ENCODE measurements at places on chromosomes 7 and 10. TPM values are rescaled to one million over a fixed set of nuclear protein-coding genes. Genes with fewer than 3 reads are reported as not detected.

ZNF239 gene
- 4.7 TPM for polyA plus RNA-seq

DNA sequence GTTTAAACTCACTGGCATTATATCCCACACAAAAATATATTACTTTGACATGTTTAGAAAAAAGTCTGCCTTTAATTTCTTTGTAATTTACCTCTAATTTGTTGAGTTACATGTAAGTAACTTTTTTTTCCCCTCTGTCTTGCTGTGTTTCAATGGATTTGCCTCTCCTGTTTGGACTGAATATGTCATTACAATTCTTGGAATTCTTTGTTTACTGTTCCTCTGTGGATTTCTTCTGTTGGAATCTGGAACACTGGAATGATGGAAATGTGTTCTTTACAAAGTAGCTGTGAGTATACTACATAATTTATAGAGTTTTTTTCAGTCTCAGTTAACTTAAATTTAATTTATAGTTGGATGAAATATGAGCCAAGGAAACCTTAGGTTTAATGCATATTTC lies 30.4 kb downstream of the SEPTIN7 start:
- no peak for DNase-seq

DNA sequence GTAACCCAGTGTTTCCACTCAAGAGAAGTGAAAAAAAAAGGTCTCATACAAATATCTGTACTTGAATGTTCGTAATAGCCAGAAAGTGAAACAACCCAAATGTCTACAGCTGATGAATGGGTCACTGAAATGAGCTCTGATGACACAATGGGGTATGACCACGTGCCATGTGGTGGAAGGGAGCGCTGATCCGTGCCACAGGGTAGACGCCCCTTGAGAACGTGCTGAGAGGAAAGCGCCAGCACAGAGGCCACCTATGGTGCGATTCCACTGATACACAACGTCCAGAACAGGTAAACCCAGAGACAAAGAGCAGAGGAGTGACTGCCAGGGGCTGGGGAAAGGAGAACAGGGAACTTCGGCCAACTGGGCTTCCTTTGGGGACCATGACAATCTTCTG lies 50.3 kb downstream of the MAD1L1 start:
- no peak for DNase-seq

GRCh38 chr10:71805776-71806703 lies 32.7 kb upstream of the VSIR start:
- DNase-seq = no peak

GRCh38 chr10:490256-490655 lies 199.2 kb downstream of the DIP2C start:
- DNase-seq = no peak

DNA sequence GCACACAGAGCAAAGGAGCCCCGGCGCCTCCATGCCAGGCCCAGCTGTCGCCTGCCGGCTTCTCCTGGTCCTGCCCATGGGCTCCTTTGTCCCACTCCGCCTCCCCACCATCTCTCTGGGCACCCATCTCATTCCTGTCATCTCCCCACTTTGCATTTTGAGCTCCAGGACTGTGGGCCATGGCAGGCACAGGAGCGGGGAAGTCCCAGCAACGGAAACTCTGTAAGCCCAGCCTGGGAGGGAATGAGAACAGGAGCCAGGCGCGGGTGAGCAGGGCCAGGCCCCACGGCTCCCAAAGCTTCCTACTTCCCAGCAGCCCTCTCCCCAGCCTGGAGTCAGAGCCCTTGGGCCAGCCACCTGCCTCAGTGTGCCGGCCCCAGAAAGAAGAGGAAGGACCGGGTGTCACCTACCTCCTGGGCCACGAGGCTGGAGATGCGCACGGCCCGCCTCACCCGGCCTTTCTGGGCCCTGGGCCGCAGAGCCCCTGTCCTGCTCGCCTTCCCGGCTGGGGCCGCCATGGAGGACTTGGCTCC lies 23.1 kb downstream of the KCNH2 start:
- DNase-seq = no peak

DNA sequence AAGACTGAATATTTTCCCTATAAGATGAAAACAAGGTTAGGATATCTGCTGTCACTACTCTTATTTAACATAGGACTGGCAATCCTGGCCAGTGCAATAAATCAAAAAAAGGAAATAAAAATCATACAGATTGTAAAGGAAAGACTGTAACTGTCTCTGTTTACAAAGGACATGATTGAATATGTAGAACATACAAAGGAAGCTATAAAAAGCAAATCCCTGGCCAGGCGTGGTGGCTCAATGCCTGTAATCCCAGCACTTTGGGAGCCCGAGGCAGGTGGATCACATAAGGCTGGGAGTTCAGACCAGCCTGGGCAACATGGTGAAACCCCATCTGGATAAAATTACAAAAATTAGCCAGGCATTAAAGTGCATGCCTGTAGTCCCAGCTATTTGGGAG lies 15.8 kb downstream of the ZNF485 start:
- no peak for DNase-seq

OR13A1 gene
- 0.32 TPM for polyA plus RNA-seq

GRCh38 chr10:97479939-97480338 lies 18.3 kb downstream of the MMS19 start:
- DNase-seq = no peak

DNA sequence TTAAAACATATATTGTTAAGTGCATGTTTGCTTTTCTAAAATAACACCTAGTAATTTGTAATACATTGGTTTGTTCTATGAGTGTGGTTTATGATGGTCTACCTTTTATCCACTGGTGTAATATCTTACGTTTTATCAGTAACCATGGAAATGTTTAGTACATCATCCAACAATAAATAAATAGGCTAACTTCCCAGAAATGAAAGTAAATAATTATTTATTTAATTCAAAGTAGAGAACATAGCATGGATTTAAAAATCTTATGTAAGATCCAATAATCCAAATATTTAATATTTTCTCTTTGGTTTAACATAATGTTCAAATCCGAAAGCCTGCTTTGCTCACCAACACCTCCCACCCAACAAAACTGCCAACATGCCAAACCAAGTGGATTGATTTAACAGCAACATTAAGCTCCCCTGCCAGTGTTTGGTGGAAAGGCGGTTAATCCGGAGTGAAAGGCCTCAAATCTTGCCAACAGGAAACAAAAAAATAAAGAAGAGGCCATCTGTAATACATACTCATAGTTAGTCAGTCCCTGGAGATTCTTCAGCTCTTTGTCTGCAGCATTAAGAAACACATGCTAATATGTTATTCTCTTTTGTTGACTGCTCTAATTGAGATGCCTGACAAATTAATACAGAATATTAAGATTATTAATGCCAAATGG lies 897.8 kb downstream of the CNTNAP2 start:
- DNase-seq = no peak

CREB5 gene
- polyA plus RNA-seq = not detected

DNA sequence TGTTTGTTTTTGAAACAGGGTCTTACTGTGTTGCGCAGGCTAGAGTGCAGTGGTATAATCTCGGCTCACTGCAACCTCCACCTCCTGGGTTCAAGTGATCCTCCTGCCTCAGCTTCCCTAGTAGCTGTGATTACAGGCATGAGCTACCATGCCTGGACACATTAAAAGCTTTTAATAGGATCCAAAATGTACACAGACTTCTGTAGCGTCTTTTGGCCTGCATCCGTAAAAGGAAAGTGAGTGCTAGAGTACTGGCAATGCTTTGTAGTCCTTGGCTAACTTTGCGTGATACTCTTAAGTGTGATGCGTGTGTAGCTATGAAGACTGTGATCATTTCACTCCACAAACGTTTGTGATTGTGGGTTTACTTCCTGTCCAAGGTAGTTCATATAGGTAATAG lies 13.3 kb downstream of the ZRANB1 start:
- DNase-seq = no peak

SHTN1 gene
- polyA plus RNA-seq = not detected

ITGB1 gene
- 36.1 TPM for polyA plus RNA-seq

- no peak for DNase-seq
Observed at GRCh38 chr10:114282526-114282925, 43.5 kb downstream of the VWA2 start.

GRCh38 chr7:120995654-120996053 lies 7.1 kb downstream of the CPED1 start:
- no peak for DNase-seq
